ENCODE measurements at places on chromosomes 7 and 10. TPM values are rescaled to one million over a fixed set of nuclear protein-coding genes. Genes with fewer than 3 reads are reported as not detected.

Gene TAS2R4
- total RNA-seq, result 0.84 TPM

Gene COL17A1
- 2.2 TPM for total RNA-seq

Gene SPRN
- total RNA-seq, result not detected

Gene DDX56
- total RNA-seq, result 104 TPM

Gene HOXA13
- not detected for total RNA-seq

Gene OR2A42
- total RNA-seq, result not detected

Gene ENKUR
- not detected for total RNA-seq

Gene ZNF438
- 8.9 TPM for total RNA-seq

Gene C10orf53
- total RNA-seq, result not detected

Gene DPYSL4
- 3.0 TPM for total RNA-seq

Gene KIAA1217
- total RNA-seq, result 156 TPM

Gene LZTS2
- 98.0 TPM for total RNA-seq

Gene EGFR
- total RNA-seq, result 88.5 TPM

Gene TBL2
- total RNA-seq, result 51.6 TPM

Gene PALS2
- 19.0 TPM for total RNA-seq

Gene GIMAP6
- total RNA-seq, result 135 TPM

Gene NUDT13
- total RNA-seq, result 2.0 TPM

Gene PSPH
- 10.4 TPM for total RNA-seq
